Eye (tissue), 1 donor: ENCODE measurements at places on chromosomes 3 and 15.

DNA sequence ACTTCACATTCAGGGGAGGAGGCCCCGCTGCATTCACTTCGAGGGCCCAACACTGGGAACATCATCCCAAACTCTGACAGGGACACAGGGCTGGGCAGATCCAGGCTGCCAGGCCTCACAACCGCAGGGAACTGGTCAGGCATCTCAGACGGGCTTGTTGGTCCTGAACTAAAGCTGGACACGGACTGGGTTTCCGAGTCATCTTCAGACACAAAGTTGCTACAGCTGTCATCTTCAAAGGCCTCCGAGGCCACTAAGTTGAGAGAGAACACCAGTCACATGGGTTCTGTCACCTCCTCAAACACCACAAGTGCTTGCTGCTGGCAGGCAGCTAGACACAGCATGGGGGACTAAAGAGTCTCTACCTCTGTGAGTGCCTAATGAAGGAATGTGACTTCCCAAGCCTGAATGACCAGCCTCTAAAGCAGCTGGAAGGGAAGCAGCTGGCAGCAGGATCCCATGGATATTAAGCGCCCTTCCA is 50.9 kb downstream of the CAPN7 start:
- DNase-seq: no peak

GRCh38 chr3:135632556-135633065 is 332.9 kb upstream of the PPP2R3A start:
- DNase-seq: no peak

DNA sequence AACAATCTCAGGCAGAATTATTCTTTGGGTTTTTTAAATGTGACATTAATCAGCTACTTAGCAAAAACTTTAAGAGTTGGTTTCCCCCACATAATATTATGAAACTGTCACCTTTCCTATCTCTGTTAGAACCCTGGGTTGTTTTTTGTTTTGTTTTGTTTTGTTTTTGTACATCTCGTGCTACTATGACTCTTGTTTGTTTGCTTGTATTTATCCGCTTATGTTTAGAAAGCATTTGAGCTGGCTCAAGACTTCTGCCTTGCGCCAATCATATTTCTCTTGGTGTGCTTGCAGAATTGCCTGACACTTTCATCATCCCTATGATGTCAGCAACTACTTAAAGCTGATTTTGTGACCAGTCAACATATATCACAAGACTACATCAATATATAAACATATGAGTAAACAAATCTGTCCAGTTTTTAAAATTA is 116.9 kb downstream of the DCLK3 start:
- no peak for DNase-seq

DNA sequence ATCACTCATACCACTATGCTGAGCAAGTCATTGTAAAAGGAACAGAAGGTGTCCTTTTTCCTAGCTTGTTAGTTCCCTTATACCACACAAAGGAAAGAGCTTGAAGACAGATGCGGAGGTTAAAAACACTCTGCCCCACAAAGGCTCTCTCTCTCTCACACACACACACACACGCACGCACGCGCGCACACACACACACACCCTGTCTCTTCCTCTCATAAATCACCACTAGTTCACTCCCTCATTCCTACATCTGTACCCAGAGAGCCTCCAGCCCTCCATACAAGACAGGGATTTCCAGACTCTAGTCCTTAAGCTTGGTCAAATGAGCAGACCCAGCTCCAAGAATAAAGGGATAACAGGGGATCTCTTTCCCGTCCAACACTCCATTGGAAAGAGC is 120.1 kb upstream of the THBS1 start:
- DNase-seq: no peak

DNA sequence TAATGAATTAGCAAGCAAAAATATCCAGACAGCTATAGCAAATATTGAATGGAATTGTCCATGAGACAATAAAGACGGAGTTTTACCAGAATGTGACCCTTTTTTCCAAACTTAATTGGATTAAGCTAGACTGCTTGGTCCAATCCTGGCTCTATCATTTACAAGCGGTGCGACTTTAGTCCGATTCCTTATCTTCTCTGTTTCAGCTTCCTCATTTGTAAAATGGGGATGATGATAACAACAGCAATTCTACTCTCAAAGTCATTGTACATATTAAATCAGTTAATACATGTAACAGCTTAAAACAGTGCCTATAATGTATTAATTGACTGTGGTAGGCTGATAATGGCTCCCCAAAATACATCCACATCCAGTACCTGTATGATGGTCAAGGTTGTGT is 62.1 kb upstream of the CRBN start:
- no peak for DNase-seq

DNA sequence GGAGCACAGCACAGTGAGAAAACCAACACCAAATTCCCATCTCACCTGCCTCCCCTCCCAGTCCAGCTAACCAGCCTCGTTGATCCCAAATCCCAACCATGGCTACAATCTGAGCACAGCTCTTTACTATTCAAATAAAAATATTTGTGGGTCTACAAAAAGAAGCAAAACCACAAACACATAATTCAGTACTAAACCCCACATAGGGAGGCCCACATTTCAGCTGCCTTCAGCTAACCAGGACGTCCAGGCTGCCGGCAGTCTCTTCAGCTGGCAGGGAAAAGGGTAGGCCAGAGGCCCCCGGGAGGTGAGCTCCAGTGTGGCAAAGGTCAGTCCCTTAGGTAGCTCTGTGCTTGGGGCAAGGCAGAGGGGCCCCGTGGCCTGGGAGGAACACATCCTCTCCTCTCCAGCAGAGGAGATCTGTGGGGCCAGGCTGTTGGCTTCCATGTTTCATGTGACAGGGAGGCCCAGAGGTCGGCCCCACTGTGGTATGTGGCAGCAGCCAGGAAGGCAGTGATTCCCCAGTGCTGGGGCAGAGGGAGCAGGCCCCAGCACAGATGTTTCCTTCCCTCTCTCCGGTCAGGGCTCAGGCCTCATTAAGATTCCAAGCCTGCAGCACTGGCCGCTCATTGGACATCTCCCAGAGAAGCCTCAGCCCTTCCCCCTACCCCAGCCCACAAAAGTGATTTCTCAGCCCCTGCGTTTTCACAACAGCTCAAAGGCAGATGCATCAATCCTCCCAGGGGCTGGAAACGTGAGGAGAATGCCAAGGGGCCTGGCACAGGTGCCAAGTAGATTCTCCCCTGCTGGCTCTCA is 381.4 kb downstream of the NTRK3 start:
- DNase-seq: peak; percentile 74
